ENCODE measurements at places on chromosomes 5 and 9.

GRCh38 chr5:56350011-56350596 is 117.0 kb upstream of the ANKRD55 start:
- DNase-seq, result no peak

GRCh38 chr9:36029765-36030528 is 6.8 kb upstream of the RECK start:
- no peak for DNase-seq

DNA sequence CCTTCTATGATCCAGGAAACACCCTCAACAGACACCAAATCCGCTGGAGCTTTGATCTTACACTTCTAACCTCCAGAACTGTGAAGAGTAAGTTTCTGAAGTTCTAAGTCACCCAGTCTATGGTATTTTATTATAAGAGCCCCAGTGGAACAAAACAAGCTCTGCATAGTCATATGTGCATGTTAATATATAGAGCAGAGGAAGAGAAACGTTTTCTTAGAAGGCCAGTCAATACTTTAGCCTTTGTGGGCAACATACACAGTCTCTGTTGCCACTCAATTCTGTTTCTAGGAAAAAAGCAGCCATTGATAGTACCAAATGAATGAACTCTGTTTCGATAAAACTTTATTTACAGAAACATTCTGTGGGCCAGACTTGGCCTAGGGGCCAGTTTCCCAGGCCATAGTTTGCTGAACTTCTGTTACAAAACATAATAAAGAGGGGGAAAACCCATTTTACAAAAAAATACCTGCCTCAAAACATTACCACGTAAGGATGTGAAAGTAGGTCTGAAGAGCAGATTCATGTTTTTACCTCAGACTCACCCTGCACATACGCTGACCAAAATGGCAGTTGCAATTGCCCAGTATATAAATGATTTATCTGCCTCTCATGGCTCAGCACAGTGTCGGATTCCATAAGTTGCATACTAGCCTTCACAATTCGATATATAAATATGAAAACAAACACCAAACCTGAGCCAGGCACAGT is 350.5 kb downstream of the SLIT3 start:
- DNase-seq, result no peak

- no peak for DNase-seq
Observed at GRCh38 chr9:88737876-88738275, 202.9 kb downstream of the NXNL2 start.

DNA sequence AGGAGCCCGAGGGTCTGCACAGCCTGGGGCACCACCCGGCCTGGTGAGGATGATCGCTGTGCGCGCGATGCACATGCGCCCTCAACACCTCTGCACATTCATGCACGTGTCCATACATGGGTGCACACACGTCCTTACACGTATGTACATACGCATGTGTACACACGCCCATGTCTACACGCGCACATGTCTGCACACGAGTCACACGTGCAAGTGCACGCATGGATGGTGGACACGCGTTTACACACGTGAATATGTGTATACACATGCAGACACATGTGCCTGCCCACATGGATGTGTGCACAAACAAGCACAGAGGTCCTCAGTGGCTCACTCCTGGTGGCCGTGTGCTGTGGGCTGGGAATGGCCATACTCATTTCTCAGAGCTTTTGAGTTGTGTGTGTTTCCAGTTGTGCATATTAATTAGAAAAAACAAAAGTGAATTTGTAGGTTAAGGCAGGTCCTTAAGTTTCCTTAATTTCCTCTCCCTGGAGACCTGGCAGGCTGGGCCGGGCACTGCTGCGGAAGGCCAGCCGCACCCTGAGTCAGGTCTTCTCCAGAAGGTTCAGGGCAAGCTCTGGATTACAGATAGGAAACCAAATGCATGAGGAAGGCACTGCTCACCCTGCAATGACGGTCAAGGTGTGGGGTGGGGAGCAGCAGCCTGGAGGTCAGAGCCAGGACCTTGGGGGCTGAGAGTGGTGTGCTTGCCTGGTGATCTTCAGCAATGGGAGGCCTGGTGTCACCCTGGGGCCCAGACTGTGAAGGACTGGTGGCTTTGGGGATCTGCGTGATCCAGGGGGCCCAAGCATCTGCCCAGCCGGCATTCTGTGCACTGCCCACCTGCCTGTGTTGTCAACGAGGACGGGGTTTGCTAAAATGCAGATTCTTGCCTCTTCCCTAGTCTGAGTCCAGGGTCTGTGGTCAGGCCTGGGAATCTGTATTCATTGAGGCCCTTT is 1.3 kb upstream of the RNU6ATAC start:
- no peak for DNase-seq

- no peak for DNase-seq
Observed at GRCh38 chr5:11650936-11651335, 253.3 kb downstream of the CTNND2 start.

DNA sequence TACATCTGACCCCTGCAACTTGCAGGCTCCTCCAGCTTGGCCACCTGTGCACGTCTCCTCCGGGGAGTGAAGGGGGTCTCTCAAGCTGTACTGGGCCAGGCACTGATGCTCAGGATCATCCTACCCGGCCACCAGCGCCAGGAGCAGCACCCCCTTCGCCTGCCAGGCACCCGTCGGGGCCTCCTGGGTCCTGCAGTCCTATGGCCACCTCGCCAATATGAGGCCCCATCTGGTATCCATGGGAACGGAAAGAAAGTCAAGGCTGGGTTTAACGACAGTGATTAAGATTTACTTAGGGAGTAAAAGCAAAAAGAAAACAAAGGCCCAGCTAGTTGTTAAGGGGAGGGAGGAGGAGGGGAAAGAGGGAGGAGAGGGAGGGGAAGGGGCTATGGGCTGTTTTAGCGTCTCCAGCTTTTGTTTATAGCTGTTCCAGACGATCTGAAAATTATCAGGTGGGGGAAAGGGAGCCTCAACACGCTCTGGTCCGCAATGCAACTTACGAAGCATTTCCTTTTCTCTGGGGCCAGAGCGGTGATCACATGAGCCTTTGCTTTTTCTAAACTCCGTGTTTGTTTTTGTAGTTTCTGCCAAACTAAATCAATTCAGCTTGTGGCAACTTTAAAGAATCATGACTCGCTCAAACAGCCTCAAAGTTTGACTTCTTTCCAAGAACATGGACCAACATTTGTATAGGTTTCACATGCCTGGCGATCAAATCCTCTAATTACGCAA is 132.4 kb downstream of the ROR2 start:
- no peak for DNase-seq

DNA sequence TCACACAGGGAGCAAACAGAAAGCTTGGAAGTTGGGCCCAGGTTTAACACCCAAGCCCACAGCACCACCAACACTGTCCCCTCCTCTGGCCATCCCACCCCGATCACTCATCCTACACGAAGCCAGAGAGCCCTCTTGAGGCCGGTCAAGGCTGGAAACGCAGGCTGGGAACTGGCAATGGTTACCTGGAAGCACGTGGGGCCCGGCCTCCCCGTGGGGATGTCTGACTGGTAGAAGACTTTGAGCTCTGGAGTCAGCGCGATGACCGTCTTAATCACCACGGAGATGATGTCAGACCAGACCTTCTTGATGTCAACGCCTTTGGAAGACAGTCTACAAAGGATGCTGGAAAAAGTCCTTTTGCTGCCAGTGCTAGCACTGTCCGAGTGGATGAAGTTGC is 104.1 kb downstream of the TTLL11 start:
- DNase-seq, result no peak

Data from HT-29 (cell line).